ENCODE measurements at places on chromosomes 3 and 15. TPM values are rescaled to one million over a fixed set of nuclear protein-coding genes. Genes with fewer than 3 reads are reported as not detected.

DNA sequence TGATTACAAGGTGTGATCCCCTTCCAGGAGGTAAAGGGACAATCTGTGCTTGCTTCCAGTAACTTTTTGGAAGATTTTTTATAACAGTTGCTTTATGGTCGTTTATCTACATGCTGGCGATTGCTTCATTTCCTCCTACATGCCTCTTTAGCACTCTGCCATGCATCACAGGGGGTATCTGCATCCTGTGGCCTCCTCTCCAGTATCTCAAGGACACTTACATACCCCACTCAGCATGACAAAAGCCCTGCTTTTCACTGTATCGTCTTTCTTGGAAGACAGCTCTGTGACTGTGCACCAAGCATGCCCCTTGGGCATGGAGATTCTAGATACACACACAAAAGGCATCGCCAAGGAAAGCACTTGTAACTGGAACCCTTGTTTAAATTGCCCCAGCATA is 25.3 kb downstream of the CAPN3 start:
- H3K36me3 ChIP-seq = no peaks in the 10 kb centered on the region
- no peaks in the 10 kb centered on the region for H3K4me1 ChIP-seq
- no peak overlapping the region for H3K27ac ChIP-seq
- DNase-seq = no peak
- H3K27me3 ChIP-seq = no peaks in the 10 kb centered on the region

GRCh38 chr15:76060118-76060989 is 569 bp downstream of the TMEM266 start:
- H3K4me3 ChIP-seq = peak overlapping the region; percentile 76
- H3K36me3 ChIP-seq = no peaks in the 10 kb centered on the region
- H3K4me1 ChIP-seq = peaks cover 39% of the 10 kb centered on the region
- H3K27ac ChIP-seq = no peak overlapping the region
- H3K27me3 ChIP-seq = peaks cover 71% of the 10 kb centered on the region

RASGRF1 gene
- total RNA-seq = not detected

- H3K36me3 ChIP-seq = no peaks in the 10 kb centered on the region
- H3K27me3 ChIP-seq = peaks cover 8% of the 10 kb centered on the region
- no peak for DNase-seq
- no peak overlapping the region for H3K27ac ChIP-seq
- H3K4me1 ChIP-seq = no peaks in the 10 kb centered on the region
- H3K4me3 ChIP-seq = no peak overlapping the region
These were observed 3.3 kb upstream of the ISLR start for GRCh38 chr15:74170071-74170844.

CLPX gene
- 61.9 TPM for total RNA-seq

- H3K36me3 ChIP-seq = no peaks in the 10 kb centered on the region
- no peak for DNase-seq
- H3K4me3 ChIP-seq = peak overlapping the region; percentile 95
- peaks cover 27% of the 10 kb centered on the region for H3K4me1 ChIP-seq
These were observed 1.3 kb upstream of the DENND6A start for GRCh38 chr3:57694146-57694545.

MAP6D1 gene
- 1.00 TPM for total RNA-seq

- peaks cover 38% of the 10 kb centered on the region for H3K27me3 ChIP-seq
- H3K4me3 ChIP-seq = no peak overlapping the region
- H3K36me3 ChIP-seq = no peaks in the 10 kb centered on the region
- no peak for DNase-seq
- H3K27ac ChIP-seq = no peak overlapping the region
These were observed 61.2 kb downstream of the PLD1 start for GRCh38 chr3:171749124-171749523.

DNA sequence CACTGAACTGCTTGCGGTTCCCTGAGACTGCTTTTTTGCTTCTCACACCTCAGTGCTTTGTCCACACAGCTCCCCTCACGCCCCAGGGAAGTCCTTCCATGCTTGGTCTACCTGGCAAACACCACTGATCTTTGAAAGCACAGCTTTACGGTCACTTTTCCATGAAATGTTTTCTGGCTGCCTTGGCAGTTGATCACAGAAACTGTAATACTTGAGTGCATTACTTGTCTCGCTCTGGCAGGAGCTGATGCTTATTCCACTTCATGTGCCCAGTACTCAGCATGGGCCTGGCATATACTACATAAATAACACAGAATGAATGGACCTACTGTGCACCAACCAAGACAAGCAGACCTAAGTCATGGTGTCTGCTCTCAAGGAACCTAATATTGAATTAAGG is 121.1 kb downstream of the MEX3B start:
- no peaks in the 10 kb centered on the region for H3K27me3 ChIP-seq
- no peak overlapping the region for H3K27ac ChIP-seq
- H3K4me1 ChIP-seq = no peaks in the 10 kb centered on the region
- H3K36me3 ChIP-seq = peaks cover 3% of the 10 kb centered on the region

ABHD10 gene
- 57.6 TPM for total RNA-seq

- no peak overlapping the region for H3K4me3 ChIP-seq
- DNase-seq = no peak
- peaks cover 8% of the 10 kb centered on the region for H3K36me3 ChIP-seq
- no peaks in the 10 kb centered on the region for H3K27me3 ChIP-seq
- peaks cover 10% of the 10 kb centered on the region for H3K4me1 ChIP-seq
These were observed 27.5 kb upstream of the ZCWPW2 start for GRCh38 chr3:28320981-28321380.

GRCh38 chr15:60087561-60087960 is 83.5 kb downstream of the FOXB1 start:
- H3K27ac ChIP-seq = no peak overlapping the region
- DNase-seq = no peak
- H3K4me3 ChIP-seq = no peak overlapping the region
- H3K36me3 ChIP-seq = no peaks in the 10 kb centered on the region
- H3K4me1 ChIP-seq = peaks cover 14% of the 10 kb centered on the region

- no peaks in the 10 kb centered on the region for H3K36me3 ChIP-seq
- no peak for DNase-seq
- no peaks in the 10 kb centered on the region for H3K4me1 ChIP-seq
- peaks cover 19% of the 10 kb centered on the region for H3K27me3 ChIP-seq
These were observed 41.3 kb downstream of the GLDN start for GRCh38 chr15:51382787-51383186.

GPR87 gene
- 0.70 TPM for total RNA-seq

DNA sequence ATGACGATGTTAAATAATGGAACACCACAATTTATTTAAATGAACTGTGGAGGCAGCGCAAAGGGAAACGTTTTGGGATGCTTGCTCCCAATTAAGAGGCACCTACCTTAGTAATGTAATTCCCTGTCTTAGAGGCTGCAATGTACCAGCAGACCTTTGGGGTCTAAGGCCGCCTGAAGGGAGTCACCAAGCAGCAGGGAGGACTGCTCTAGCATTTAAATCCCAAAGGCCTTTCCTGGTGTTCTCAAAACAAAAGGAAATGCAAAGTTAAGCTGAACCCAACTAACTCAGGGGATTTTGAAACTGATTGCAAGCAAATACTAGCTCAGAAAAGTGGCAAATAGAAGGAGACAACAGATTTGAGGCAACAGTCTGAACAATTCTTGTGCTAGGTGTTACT is 510.8 kb downstream of the GABRG3 start:
- H3K27ac ChIP-seq = no peak overlapping the region
- no peaks in the 10 kb centered on the region for H3K27me3 ChIP-seq
- no peak for DNase-seq
- no peaks in the 10 kb centered on the region for H3K4me1 ChIP-seq

- H3K4me3 ChIP-seq = no peak overlapping the region
- DNase-seq = no peak
- peaks cover 3% of the 10 kb centered on the region for H3K36me3 ChIP-seq
- no peak overlapping the region for H3K27ac ChIP-seq
These were observed 195.1 kb downstream of the GHSR start for GRCh38 chr3:172253200-172253599.

EPHA3 gene
- 0.35 TPM for total RNA-seq

DNA sequence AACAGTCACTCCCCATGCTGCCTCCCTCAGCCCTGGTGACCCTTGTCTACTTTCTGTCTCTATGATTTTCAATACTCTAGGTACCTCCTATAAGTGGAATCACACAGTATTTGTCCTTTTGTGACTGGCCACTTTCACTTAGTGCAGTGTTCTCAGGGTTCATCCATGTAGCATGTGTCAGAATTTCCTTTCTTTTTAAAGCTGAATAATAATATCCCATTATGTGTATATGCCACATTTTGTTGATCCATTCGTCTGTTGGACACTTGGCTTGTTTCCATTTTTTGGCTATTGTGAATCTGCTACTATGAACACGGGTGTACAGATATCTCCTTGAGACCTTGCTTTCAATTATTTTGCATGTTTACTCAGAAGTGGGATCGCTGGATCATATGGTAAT is 34.1 kb downstream of the PML start:
- H3K27me3 ChIP-seq = no peaks in the 10 kb centered on the region
- DNase-seq = no peak
- H3K36me3 ChIP-seq = peaks cover 6% of the 10 kb centered on the region

GRCh38 chr3:62809369-62809768 is 65.8 kb downstream of the CADPS start:
- no peak overlapping the region for H3K27ac ChIP-seq
- no peak for DNase-seq
- H3K4me3 ChIP-seq = no peak overlapping the region
- H3K36me3 ChIP-seq = no peaks in the 10 kb centered on the region
- H3K4me1 ChIP-seq = no peaks in the 10 kb centered on the region

DNA sequence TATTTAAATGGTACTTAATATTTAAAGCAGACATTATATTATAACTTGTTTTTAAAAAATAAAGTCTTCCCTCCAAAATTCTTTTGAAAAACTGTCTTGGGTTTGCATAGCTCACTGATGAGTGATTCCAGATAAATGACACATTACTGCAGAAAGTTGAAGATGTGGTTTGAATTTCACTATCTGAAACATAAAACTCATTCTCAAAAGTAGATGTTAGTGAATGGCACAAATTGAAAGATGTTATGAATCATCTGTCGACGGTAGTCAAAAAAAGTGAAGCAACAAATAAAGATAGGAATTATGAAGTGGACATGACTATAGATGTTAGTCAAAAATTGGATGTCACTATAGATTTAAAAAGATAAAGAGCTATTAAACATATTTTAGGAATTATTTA is 280.5 kb downstream of the GAP43 start:
- H3K27ac ChIP-seq = no peak overlapping the region
- DNase-seq = no peak
- H3K4me3 ChIP-seq = no peak overlapping the region
- H3K27me3 ChIP-seq = no peaks in the 10 kb centered on the region
- H3K4me1 ChIP-seq = no peaks in the 10 kb centered on the region

DNA sequence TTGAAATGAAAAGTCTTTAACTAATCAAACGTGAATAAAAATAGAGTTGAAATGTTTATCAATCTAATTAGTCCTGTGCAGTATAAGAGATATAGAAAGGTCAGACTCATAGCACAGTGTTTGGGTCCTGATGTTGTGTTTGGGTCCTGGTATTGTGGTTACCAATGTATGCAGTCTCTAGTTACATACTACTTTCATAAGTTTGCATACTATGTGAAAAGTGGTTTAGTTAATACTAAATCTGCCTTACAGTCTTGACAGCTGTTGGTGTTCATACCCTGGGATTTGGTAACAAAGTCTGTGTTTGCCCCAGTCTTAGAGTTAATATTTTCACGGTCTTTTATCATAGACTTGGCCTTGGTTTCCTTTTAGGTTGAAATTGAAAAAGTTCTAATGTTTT is 41.7 kb downstream of the KIF15 start:
- DNase-seq = no peak
- H3K36me3 ChIP-seq = peaks cover 2% of the 10 kb centered on the region
- no peak overlapping the region for H3K27ac ChIP-seq
- no peak overlapping the region for H3K4me3 ChIP-seq
- H3K4me1 ChIP-seq = no peaks in the 10 kb centered on the region
- H3K27me3 ChIP-seq = no peaks in the 10 kb centered on the region

SEMA3G gene
- 0.16 TPM for total RNA-seq

DNA sequence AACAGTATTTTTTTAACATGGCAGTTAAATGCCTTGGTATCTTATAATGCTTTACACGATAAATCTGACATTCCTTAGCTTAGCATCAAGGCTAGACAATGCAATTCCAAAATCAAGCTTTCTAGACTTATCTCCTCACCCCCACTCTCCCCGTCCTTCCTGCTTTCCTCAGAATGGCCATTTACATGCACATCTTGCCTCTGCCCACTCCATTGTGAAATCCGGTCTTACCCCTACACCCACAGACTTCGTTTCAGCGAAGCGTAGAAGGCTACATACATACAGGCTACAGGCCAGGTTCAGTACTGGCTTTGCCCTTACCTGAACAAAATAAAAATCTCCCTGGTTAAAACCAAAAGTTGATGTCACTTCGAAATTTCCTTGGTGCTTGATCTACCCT is 58.6 kb upstream of the SLC12A8 start:
- H3K27me3 ChIP-seq = no peaks in the 10 kb centered on the region
- no peak overlapping the region for H3K27ac ChIP-seq
- peaks cover 19% of the 10 kb centered on the region for H3K36me3 ChIP-seq
- H3K4me3 ChIP-seq = no peak overlapping the region
- DNase-seq = no peak
- peaks cover 11% of the 10 kb centered on the region for H3K4me1 ChIP-seq

CNTN4 gene
- 0.62 TPM for total RNA-seq

SPCS1 gene
- total RNA-seq = 100 TPM

DNA sequence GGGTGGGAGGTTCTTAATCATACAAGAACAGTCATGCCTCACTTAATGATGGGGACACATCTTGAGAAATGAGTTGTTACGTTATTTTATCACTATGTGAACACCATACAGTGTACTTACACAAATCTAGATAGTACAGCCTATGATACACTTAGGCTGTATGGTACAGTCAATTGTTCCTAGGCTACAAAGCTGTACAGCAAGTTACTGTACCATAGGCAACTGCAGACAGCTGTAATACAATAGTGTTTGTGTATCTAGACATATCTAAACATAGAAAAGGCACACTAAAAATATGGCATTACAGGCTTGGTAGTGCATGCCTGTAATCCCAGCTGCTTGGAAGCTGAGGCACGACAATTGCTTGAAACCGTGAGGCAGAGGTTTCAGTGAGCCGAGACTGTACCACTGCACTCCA is 55.7 kb upstream of the PLXND1 start:
- peaks cover 13% of the 10 kb centered on the region for H3K4me1 ChIP-seq
- no peak overlapping the region for H3K27ac ChIP-seq
- no peaks in the 10 kb centered on the region for H3K27me3 ChIP-seq
- no peak overlapping the region for H3K4me3 ChIP-seq
- no peaks in the 10 kb centered on the region for H3K36me3 ChIP-seq
- DNase-seq = no peak

DNA sequence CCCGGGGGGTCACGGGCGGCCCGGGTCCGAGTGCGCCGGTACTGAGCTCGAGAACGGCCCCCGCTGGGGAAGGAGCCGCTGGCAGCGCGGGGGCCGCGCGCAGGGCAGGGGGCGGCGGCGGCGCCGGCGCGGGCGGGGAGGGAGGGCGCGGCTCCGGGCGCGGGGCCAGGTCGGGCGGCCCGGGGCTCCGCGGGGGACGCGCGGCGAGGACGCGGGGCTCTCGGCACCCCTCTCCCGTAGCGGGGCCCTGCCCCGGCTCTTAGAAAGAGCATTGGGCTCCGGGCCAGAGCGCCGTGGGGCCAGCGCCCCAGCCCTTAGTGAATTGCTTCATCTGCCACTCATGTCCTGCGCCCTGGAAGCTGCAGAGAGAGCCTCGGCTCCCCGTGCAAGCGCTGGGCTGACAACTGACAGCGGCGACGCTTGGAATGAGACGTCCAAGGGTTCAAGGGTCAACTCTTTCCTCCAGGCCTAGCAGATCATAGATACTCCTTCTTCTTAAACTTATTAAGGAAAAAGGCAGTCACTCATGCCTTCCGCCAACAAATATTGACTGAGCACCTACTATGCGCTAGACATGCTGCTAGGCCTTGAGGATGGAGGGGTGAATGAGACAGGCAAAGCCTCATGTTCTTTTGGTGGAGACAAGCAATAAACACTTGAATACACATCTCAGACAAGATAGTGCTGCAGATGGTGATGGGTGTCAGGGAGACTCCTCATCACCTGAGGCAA is 140.8 kb downstream of the SMAD6 start:
- no peaks in the 10 kb centered on the region for H3K36me3 ChIP-seq
- no peaks in the 10 kb centered on the region for H3K4me1 ChIP-seq
- H3K4me3 ChIP-seq = no peak overlapping the region
- DNase-seq = peak; percentile 6
- no peak overlapping the region for H3K27ac ChIP-seq
- H3K27me3 ChIP-seq = peaks cover 55% of the 10 kb centered on the region

GPR176 gene
- total RNA-seq = 0.72 TPM
